ENCODE measurements at places on chromosomes 7 and 10. TPM values are rescaled to one million over a fixed set of nuclear protein-coding genes. Genes with fewer than 3 reads are reported as not detected.

Gene CROT
- 7.3 TPM for total RNA-seq

Gene SLC13A1
- total RNA-seq, result not detected

Gene OPALIN
- not detected for total RNA-seq

Gene ADAP1
- 5.7 TPM for total RNA-seq

Gene PPA1
- total RNA-seq, result 215 TPM

Gene MBL2
- not detected for total RNA-seq

Gene TFR2
- 2.6 TPM for total RNA-seq

Gene ARHGEF5
- total RNA-seq, result 1.6 TPM

Gene ZNF853
- total RNA-seq, result 2.2 TPM

Gene IFRD1
- 37.9 TPM for total RNA-seq

Gene OPN1SW
- total RNA-seq, result not detected

Data from A549 treated with DMSO at 1 μM for 4 hours (cell line).